Pericardium fibroblast (primary cell): ENCODE measurements at places on chromosomes 16 and 17. TPM values are rescaled to one million over a fixed set of nuclear protein-coding genes. Genes with fewer than 3 reads are reported as not detected.

EVI2A gene
- total RNA-seq: 0.23 and 0.77 TPM in 2 replicates

TOB1 gene
- total RNA-seq: 11.0 and 15.9 TPM in 2 replicates

IFI35 gene
- 28.4 and 55.8 TPM in 2 replicates for total RNA-seq

KRTAP9-2 gene
- total RNA-seq: not detected in 2 replicates

PERCC1 gene
- not detected in 2 replicates for total RNA-seq

FAM117A gene
- total RNA-seq: 4.6 and 8.1 TPM in 2 replicates

SLC7A6 gene
- total RNA-seq: 11.1 and 26.3 TPM in 2 replicates

KRT15 gene
- not detected in 2 replicates for total RNA-seq

ASB16 gene
- not detected in 2 replicates for total RNA-seq

KIFC3 gene
- total RNA-seq: 12.0 and 54.6 TPM in 2 replicates

NHLRC4 gene
- total RNA-seq: 3.8 and 5.0 TPM in 2 replicates

ESRP2 gene
- total RNA-seq: not detected in 2 replicates

ZNF469 gene
- 8.2 and 11.7 TPM in 2 replicates for total RNA-seq

SLC38A8 gene
- not detected in 2 replicates for total RNA-seq

LAT gene
- total RNA-seq: 0.12 and 6.7 TPM in 2 replicates

ALOX15B gene
- 0.85 TPM in 1 of 2 replicates, not detected in the other for total RNA-seq

SPEM2 gene
- not detected in 2 replicates for total RNA-seq

CD300LB gene
- not detected in 2 replicates for total RNA-seq

C1QL1 gene
- 2.6 and 13.5 TPM in 2 replicates for total RNA-seq

ELMO3 gene
- total RNA-seq: 0.34 and 0.58 TPM in 2 replicates

ZMYND15 gene
- total RNA-seq: not detected in 2 replicates

SECTM1 gene
- total RNA-seq: 27.1 and 45.0 TPM in 2 replicates

GRB2 gene
- 44.3 and 71.6 TPM in 2 replicates for total RNA-seq

MT1B gene
- total RNA-seq: not detected in 2 replicates

GJC1 gene
- 4.3 and 5.3 TPM in 2 replicates for total RNA-seq

TP53TG3 gene
- not detected in 2 replicates for total RNA-seq

PTX4 gene
- total RNA-seq: 1.9 TPM in 1 of 2 replicates, not detected in the other

HBQ1 gene
- not detected in 2 replicates for total RNA-seq

ADGRG3 gene
- total RNA-seq: not detected in 2 replicates

CARD14 gene
- not detected in 2 replicates for total RNA-seq

SCGB1C2 gene
- total RNA-seq: not detected in 2 replicates

KRT16 gene
- total RNA-seq: 0.17 TPM in 1 of 2 replicates, not detected in the other

MYL4 gene
- total RNA-seq: 7.5 TPM in 1 of 2 replicates, not detected in the other

IGFBP4 gene
- 377 and 471 TPM in 2 replicates for total RNA-seq

SLC13A5 gene
- total RNA-seq: under 0.01 TPM in 1 of 2 replicates, not detected in the other

WNK4 gene
- 2.0 and 3.9 TPM in 2 replicates for total RNA-seq

ABCC11 gene
- total RNA-seq: under 0.01 TPM in 1 of 2 replicates, not detected in the other

BCL7C gene
- total RNA-seq: 65.5 and 67.8 TPM in 2 replicates

DUS2 gene
- total RNA-seq: 8.9 and 10.0 TPM in 2 replicates

TNP2 gene
- total RNA-seq: not detected in 2 replicates

CMTM2 gene
- not detected in 2 replicates for total RNA-seq

GRIN2C gene
- not detected in 2 replicates for total RNA-seq

USH1G gene
- total RNA-seq: under 0.01 TPM in 1 of 2 replicates, not detected in the other

LHX1 gene
- total RNA-seq: not detected in 2 replicates

PTGES3L gene
- 0.12 TPM in 1 of 2 replicates, not detected in the other for total RNA-seq

HS3ST3A1 gene
- 3.9 and 20.0 TPM in 2 replicates for total RNA-seq

HSPB9 gene
- not detected in 2 replicates for total RNA-seq

TBC1D3 gene
- total RNA-seq: not detected in 2 replicates

PLLP gene
- 0.17 and 2.1 TPM in 2 replicates for total RNA-seq

DVL2 gene
- total RNA-seq: 61.8 and 63.7 TPM in 2 replicates

KRT9 gene
- not detected in 2 replicates for total RNA-seq

ALOX15 gene
- total RNA-seq: 0.51 and 10.5 TPM in 2 replicates

ADAP2 gene
- total RNA-seq: not detected in 2 replicates

C17orf113 gene
- total RNA-seq: 0.23 and 0.43 TPM in 2 replicates

HLF gene
- total RNA-seq: under 0.01 and 0.12 TPM in 2 replicates

TLCD2 gene
- 13.2 and 15.3 TPM in 2 replicates for total RNA-seq

CTF1 gene
- 2.9 and 5.2 TPM in 2 replicates for total RNA-seq

IRX5 gene
- 0.17 and 1.2 TPM in 2 replicates for total RNA-seq
